ENCODE measurements at places on chromosomes 2 and 18. TPM values are rescaled to one million over a fixed set of nuclear protein-coding genes. Genes with fewer than 3 reads are reported as not detected.

Gene TMEFF2
- not detected for total RNA-seq

Gene SERPINB11
- total RNA-seq: not detected

Gene ALPG
- not detected for total RNA-seq

Gene AQP12B
- total RNA-seq: not detected

Gene LRRC30
- total RNA-seq: not detected

Gene PROM2
- 0.85 TPM for total RNA-seq

DNA sequence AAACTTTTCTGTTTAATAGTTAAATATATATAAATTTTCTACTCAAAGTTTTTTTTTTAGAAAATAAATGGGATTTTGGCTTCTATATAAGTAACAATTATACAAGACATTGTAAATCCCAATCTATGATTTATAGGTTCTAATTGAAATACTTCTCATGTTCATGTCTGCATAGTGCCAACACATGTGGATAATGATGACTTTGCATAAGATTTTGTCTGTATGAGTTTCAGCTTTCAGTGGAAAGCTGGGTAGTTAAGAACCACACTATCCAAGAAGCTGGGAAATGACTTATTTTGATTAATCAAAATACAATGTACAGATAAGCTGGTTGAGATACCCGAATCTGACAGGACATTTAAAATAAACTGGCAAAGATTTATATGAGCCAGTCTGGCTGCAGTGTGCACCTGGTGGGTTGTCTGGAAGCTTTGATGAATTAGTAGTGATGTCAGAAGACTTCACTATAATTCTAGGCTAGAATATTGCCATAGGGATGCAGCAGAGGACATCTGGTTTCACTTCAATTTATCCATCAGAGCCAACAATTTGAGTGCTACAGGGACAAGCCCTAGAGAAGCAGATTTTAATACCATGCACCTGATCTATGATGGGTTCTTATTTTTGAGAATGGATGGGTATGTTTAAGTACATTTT is 45.4 kb downstream of the EML6 start:
- no peak for DNase-seq

- DNase-seq: no peak
Observed at GRCh38 chr2:238433941-238434845, 7.5 kb downstream of the ASB1 start.

- DNase-seq: no peak
Observed at GRCh38 chr2:47265158-47265557, 110.0 kb upstream of the STPG4 start.

DNA sequence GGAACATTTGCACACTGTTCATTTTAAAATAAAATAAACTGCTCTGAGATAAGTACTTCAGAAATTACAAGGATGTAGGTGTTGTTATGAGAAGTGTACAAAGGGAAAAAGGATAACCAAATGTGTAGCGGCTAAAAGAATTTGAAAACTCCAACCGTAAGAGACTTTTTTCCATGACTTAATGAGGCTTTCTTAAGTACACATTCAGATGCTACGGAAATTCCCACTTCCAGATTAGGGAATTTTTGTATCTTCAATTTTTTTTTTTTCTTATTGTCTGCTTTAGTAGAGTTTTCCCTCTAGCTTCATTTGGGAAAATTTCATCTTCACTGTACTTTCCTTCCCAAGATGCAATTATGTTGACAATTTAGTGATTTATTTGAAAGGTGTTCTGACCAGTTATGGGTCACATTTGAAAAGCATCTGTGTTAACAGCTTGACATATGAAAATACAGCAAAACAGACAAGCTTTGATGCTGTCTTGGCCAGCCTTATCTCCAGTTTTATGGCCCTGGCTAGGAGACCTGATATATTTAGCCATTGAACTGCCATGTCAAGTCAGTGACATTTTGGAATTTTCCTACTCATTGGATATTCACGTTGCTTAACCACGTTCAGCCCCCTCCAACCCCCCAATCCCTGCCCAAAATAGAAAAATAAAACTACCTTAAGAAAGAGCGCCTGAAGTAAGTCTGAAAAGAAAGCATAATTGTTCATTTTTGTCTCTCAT is 105.6 kb downstream of the FEZ2 start:
- DNase-seq: no peak

DNA sequence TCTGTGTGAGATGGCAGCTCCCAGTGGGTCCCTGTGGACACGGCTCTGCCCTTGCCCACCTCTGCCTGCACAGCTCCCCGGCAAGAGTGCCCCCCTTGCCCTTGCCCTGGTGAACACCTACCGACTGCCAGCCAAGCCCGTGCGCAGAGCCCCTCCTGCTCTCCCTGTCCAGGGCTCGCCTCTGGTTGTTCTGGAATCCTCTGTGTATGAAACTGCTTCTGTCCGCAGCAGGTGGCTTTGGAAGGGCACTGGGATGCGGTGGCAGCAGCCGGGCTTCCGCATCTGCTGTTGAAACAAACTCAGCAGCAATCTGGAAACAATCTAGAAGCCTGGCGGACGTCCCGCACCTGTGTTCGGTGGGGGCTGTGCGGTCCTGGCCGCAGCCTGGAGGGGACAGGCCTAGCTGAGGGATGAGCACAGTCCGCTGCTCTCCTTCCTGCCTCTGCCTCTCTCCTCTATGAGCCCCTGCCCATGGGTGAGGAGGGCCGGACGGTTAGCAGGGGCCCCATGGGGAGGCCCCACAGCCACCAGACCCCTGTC is 34.0 kb upstream of the KLF11 start:
- no peak for DNase-seq

DNA sequence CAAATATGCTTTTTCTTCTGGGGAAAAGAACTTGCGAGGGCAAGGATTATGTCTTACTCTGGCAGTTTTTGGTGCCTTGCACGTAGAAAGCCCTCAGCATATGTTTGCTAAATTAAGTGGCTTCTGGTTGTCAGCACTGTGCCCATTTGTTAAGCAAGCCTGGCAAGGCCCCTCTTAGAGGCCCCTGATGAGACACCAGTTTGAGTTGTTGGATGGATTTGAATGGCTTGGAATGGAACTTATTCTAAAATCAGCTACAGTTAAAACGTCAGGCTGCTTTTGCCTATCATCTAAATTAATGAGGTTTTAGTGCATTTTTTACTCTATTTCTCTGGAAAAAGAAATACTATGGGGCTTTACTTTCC is 28.2 kb downstream of the TMEM182 start:
- DNase-seq: no peak

- DNase-seq: no peak
Observed at GRCh38 chr18:56034949-56035348, 447.0 kb upstream of the TCF4 start.

GRCh38 chr18:62637807-62638687 is 77.3 kb upstream of the PHLPP1 start:
- DNase-seq: peak; percentile 60

GRCh38 chr2:235612181-235612950 is 118.5 kb downstream of the AGAP1 start:
- DNase-seq: no peak

DNA sequence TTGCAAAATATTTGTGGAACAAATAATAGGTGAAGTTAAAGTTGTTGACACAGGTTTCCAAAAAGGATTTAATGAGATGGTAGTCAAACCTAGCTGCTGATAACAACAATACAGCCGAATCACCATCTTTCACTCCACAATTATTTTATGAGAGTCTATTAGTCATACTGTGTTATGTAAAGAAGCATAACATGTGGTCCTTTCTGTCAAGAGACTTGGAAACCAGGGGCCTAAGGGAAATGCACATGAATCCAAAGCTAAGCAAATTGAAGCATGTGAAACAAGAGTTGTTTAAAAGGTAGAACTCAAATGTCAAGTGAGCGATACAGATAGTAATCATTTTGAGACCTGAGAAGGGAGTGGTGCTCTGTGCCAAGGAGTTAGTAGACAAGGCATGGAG is 16.0 kb downstream of the CD28 start:
- DNase-seq: no peak

Measured in B cell (primary cell).